HCT116 (cell line): ENCODE measurements at places on chromosomes 11 and 22. TPM values are rescaled to one million over a fixed set of nuclear protein-coding genes. Genes with fewer than 3 reads are reported as not detected.
A peak's percentile ranks its signal among the peaks of the same experiment; 100 is the strongest.

DNA sequence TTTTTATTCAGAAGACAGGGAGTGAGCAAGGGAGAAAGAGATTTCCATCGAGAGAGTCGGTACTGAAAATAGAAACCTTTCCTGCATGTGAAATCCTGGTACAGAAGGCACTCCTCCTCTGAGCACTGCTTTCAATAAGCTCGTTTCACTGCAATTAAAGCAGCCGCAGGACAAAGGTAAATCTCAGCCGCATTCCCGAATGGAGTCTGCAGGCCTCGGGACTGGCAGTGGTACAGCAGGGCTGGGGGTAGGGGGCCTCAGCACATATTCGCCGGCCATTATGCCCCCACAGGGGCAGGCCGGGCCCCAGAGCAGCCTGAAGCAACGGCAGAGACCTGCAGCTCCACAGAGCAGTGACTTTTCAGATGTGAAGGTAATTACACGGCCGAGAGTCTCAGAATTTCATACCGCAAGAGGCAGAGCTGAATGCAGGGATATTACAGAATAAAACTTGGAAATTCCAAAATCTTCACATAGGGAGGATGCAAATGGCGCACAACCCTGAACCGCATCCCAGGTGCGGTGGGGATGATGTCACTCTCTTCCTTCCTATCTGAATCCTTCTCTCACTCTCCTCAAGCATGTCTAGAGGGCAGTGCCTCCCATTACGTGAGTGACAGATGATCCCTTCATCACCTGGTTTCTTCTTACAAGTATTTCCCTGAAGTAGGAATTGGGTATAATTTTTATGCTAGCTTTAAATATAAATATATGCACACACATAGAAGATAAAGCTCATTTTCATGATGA, 622.1 kb downstream of the OPCML start:
- H3K4me1 ChIP-seq: no peaks in the 10 kb centered on the region
- no peak for DNase-seq
- H3K36me3 ChIP-seq: no peaks in the 10 kb centered on the region
- no peak overlapping the region for H3K27ac ChIP-seq
- no peaks in the 10 kb centered on the region for H3K27me3 ChIP-seq

GRCh38 chr11:128412847-128413791, 174.2 kb downstream of the ETS1 start:
- no peaks in the 10 kb centered on the region for H3K36me3 ChIP-seq
- peaks cover 30% of the 10 kb centered on the region for H3K27me3 ChIP-seq
- H3K4me1 ChIP-seq: no peaks in the 10 kb centered on the region
- H3K27ac ChIP-seq: no peak overlapping the region
- no peak overlapping the region for H3K4me3 ChIP-seq

DNA sequence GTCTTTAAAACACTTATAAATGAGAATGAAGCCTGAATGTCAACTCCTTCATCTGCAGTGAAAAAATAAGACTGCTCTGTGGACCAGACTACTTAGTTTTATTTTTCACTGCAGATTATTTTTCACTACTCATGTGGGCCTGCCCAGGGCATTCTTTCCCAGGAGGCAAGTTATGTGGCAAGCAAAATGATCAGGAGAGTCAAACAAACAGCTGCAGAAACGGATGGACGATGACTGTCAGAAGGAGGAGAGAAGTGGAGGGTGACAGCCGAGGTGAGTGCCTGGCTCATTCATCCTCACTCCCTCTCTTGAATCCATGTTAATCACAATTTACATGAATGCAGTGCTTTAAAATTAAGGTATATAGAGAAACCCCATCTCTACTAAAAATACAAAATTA, 5.8 kb upstream of the LRP5 start:
- no peak for DNase-seq
- H3K4me1 ChIP-seq: peaks cover 21% of the 10 kb centered on the region
- H3K4me3 ChIP-seq: no peak overlapping the region
- no peaks in the 10 kb centered on the region for H3K36me3 ChIP-seq
- no peaks in the 10 kb centered on the region for H3K27me3 ChIP-seq
- no peak overlapping the region for H3K27ac ChIP-seq

DNA sequence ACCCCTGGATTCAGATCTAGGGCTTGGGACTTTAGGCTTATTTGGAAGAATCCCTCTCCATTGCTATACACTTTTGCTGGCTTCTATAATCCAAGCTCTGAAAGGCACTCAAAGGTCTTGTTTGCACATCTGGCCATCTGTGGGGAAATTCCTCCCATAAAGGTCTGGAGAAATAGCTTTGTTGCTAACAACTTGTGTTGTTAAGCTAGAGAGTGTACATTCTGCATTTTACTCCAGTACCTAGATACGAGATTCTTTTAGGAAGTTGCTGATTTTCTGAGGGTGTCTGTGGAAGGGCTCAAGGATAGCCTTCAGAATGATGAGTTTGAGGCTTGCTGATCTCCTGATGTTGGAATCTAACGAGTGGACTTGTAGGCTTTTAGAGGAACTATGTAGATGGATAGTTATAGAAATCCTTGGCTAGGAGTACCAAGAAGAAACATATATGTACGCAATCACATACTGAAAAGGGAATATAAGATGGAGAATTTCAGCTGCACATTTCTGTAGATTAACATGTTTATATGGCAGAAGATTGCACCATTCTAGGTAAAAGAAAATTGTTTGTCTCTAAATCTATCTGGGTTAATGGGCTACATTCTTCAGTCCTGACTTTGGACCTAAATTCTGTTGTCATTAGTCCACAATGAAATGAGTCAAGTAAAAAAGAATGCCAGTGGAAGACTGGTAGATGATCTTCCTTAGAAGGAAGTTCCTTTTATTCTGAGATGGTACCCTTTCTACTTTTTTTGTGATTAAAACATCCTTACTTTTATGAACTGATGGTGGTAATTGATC, 51.0 kb downstream of the UBASH3B start:
- H3K27ac ChIP-seq: no peak overlapping the region
- no peak for DNase-seq
- H3K4me1 ChIP-seq: peaks cover 40% of the 10 kb centered on the region
- no peaks in the 10 kb centered on the region for H3K27me3 ChIP-seq
- H3K36me3 ChIP-seq: no peaks in the 10 kb centered on the region

The P2RX6 gene
- total RNA-seq: 0.20 TPM

- no peaks in the 10 kb centered on the region for H3K36me3 ChIP-seq
- H3K27me3 ChIP-seq: no peaks in the 10 kb centered on the region
- DNase-seq: no peak
- H3K4me1 ChIP-seq: no peaks in the 10 kb centered on the region
- H3K27ac ChIP-seq: no peak overlapping the region
Measured at GRCh38 chr11:108758458-108758857, 93.6 kb downstream of the DDX10 start.

GRCh38 chr22:40472051-40472450, 101.7 kb downstream of the SGSM3 start:
- no peak overlapping the region for H3K4me3 ChIP-seq
- no peaks in the 10 kb centered on the region for H3K36me3 ChIP-seq
- no peak overlapping the region for H3K27ac ChIP-seq
- DNase-seq: no peak

- no peaks in the 10 kb centered on the region for H3K27me3 ChIP-seq
- H3K27ac ChIP-seq: no peak overlapping the region
- no peaks in the 10 kb centered on the region for H3K36me3 ChIP-seq
- no peak for DNase-seq
- no peaks in the 10 kb centered on the region for H3K4me1 ChIP-seq
- no peak overlapping the region for H3K4me3 ChIP-seq
Measured at GRCh38 chr11:81004576-81004975, 1563.7 kb upstream of the TENM4 start.

- H3K4me1 ChIP-seq: no peaks in the 10 kb centered on the region
- no peak overlapping the region for H3K27ac ChIP-seq
- DNase-seq: no peak
- no peaks in the 10 kb centered on the region for H3K27me3 ChIP-seq
Measured at GRCh38 chr11:30608534-30608933, 22.4 kb upstream of the MPPED2 start.

DNA sequence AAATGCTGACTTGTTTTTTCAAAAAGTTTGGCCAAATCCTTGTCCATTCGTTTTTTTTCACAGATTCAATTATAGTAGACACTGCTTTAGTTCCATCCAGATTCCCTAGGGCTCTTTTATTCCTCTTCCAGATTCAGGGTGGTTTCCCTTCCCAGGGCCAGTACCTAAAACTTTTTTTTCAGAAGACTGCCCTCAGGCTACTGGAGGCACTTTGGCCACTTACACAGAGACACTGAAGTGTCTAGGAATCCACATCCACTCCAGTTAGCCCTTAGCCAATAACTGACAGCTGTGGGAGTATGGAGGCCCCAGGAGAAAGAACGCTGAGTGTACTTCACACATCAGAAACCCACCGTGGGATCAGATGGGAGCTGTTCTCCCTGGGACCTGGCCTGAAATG, 77.3 kb downstream of the CCDC34 start:
- no peak overlapping the region for H3K4me3 ChIP-seq
- H3K27me3 ChIP-seq: no peaks in the 10 kb centered on the region
- H3K4me1 ChIP-seq: no peaks in the 10 kb centered on the region
- no peaks in the 10 kb centered on the region for H3K36me3 ChIP-seq

GRCh38 chr22:30305906-30306626, 16.8 kb upstream of the CASTOR1 start:
- DNase-seq: no peak
- H3K36me3 ChIP-seq: no peaks in the 10 kb centered on the region
- H3K4me3 ChIP-seq: 0 out of 2 replicates have a peak overlapping the region, but pooled peaks have one; percentile 5
- peak overlapping the region; percentile 86 for H3K27ac ChIP-seq
- H3K4me1 ChIP-seq: peaks cover 67% of the 10 kb centered on the region

- no peak overlapping the region for H3K27ac ChIP-seq
- no peak overlapping the region for H3K4me3 ChIP-seq
- H3K36me3 ChIP-seq: no peaks in the 10 kb centered on the region
- no peak for DNase-seq
Measured at GRCh38 chr11:1233351-1234053, 10.6 kb downstream of the MUC5B start.

- H3K36me3 ChIP-seq: no peaks in the 10 kb centered on the region
- H3K27ac ChIP-seq: no peak overlapping the region
- DNase-seq: no peak
- H3K4me1 ChIP-seq: no peaks in the 10 kb centered on the region
Measured at GRCh38 chr11:26247340-26247739, 84.6 kb upstream of the ANO3 start.

- peaks cover 20% of the 10 kb centered on the region; the same call in 1 of the 2 replicates for H3K4me1 ChIP-seq
- H3K36me3 ChIP-seq: 0 out of 2 replicates have a peak, but pooled peaks cover 2% of the 10 kb centered on the region
- H3K27me3 ChIP-seq: no peaks in the 10 kb centered on the region
- DNase-seq: no peak
Measured at GRCh38 chr22:46148816-46149511, 1.4 kb upstream of the PPARA start.

The FAM181B gene
- total RNA-seq: not detected

DNA sequence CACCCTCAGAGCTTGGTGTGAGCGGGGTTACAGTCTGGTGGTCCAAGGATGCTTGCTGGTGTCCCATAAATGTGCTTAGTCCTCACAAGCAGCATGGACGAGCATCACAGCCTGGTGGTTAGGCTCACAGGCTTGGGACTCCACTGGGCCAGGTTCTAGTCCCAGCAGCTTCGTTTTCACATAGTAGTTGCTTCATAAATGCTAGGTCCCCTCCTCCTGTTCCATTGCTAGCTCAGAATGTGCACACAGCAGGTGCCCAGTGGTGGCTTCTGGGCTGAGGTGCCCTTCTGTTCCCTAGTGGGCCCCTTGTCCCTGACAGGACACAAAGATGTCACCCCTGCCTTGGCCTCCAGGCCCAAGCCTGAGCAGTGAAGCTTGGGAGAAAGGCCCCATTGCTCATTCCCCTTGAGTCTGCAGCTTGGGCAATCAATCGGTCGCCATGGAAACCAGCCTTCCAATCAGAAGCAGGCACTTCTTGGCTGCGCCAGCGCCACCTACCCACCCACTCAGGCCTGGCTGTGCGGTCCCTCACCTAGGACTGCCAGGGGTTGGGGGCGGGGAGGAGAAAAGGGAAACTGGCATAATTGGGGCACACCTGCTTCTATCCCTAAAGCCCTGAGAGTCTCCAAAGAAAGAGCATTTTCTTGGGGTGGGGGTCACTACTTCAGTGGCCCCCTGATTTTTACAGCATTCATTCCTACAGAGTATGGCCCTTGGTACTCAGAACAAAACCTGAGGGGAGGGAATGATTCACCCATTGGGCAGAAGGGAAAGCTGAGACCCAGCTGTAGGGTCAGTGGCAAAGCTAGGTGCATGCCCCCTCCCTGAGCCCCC, 48.1 kb downstream of the CYTH4 start:
- H3K36me3 ChIP-seq: no peaks in the 10 kb centered on the region
- H3K4me1 ChIP-seq: peaks cover 96% of the 10 kb centered on the region
- no peaks in the 10 kb centered on the region for H3K27me3 ChIP-seq
- DNase-seq: peak; percentile 96

The TBX1 gene
- 3.9 TPM for total RNA-seq

- H3K36me3 ChIP-seq: no peaks in the 10 kb centered on the region
- no peak overlapping the region for H3K27ac ChIP-seq
- no peaks in the 10 kb centered on the region for H3K27me3 ChIP-seq
- DNase-seq: no peak
Measured at GRCh38 chr11:58933661-58934060, 5.6 kb upstream of the GLYATL1 start.

DNA sequence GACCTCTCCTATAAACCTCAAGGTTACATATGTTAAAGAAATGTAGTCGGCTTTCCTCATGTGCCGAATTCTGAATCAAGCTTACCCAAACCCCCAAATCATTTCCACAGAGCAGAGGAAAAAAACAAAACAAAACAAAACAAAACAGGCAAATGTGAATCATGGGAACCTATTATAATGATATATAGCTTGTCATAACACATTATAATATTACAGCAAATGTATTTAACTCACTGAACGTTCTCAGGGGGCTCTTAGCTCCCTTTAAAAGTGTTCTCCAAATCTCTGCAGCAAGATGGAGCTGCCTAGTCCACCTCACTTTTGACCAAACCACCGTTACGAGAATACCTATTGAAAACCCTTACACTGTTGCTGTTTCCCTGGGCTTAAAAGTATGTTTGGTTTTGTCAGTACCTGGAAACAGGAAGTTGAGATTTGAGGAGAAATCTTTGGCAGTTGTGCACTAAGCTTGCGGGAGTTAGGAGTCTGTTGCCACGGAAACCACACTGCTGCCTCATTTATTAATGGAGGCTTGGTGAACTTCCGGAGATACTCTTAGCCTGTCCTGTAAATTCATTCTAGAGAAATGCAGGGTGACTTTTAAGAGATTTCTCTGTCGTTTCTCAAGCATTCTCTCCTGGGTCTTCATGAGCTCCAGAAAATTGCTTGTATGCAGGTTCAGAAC, 167.0 kb upstream of the RASSF10 start:
- H3K27ac ChIP-seq: no peak overlapping the region
- H3K27me3 ChIP-seq: no peaks in the 10 kb centered on the region
- DNase-seq: no peak
- no peak overlapping the region for H3K4me3 ChIP-seq
- H3K36me3 ChIP-seq: no peaks in the 10 kb centered on the region

GRCh38 chr11:110242746-110243145, 53.7 kb downstream of the RDX start:
- peaks cover 5% of the 10 kb centered on the region; the same call in 1 of the 2 replicates for H3K36me3 ChIP-seq
- H3K27ac ChIP-seq: no peak overlapping the region
- DNase-seq: no peak
- H3K4me3 ChIP-seq: no peak overlapping the region

- no peaks in the 10 kb centered on the region for H3K27me3 ChIP-seq
- H3K36me3 ChIP-seq: no peaks in the 10 kb centered on the region
- H3K27ac ChIP-seq: no peak overlapping the region
- H3K4me1 ChIP-seq: no peaks in the 10 kb centered on the region
Measured at GRCh38 chr22:45098056-45098455, 65.7 kb upstream of the NUP50 start.

The CCDC188 gene
- total RNA-seq: not detected
